ENCODE measurements at places on chromosomes 5 and 9. TPM values are rescaled to one million over a fixed set of nuclear protein-coding genes. Genes with fewer than 3 reads are reported as not detected.
A peak's percentile ranks its signal among the peaks of the same experiment; 100 is the strongest.

The RNF183 gene
- 0.43 TPM for total RNA-seq

DNA sequence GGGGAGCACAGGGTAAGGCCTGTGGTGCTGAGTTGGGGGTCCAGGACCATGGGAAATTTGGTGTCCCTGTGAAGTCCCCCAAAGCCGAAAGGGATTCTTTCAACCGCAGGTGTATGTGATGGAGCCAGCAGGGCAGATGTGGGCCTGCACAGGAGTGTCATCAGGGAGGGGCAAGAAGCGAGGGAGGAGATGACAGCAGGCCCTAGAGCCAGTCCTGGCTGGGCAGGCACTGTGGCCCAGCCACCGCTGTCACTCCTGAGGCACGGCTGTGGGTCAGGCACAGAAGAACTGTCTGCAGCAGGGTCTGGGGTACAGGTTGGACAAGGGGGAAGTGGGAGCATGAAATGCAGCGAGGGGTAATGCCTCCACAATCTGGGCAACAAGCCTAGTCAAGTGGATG, 4.8 kb downstream of the HK3 start:
- H3K27ac ChIP-seq = no peak overlapping the region
- no peaks in the 10 kb centered on the region for H3K36me3 ChIP-seq
- H3K4me3 ChIP-seq = no peak overlapping the region
- peaks cover 5% of the 10 kb centered on the region for H3K27me3 ChIP-seq
- no peaks in the 10 kb centered on the region for H3K4me1 ChIP-seq
- DNase-seq = no peak

GRCh38 chr9:101226161-101226560, 158.6 kb downstream of the BAAT start:
- H3K27ac ChIP-seq = no peak overlapping the region
- H3K4me1 ChIP-seq = no peaks in the 10 kb centered on the region
- no peaks in the 10 kb centered on the region for H3K36me3 ChIP-seq
- no peaks in the 10 kb centered on the region for H3K27me3 ChIP-seq

GRCh38 chr9:4365055-4365454, 65.2 kb upstream of the GLIS3 start:
- no peak for DNase-seq
- no peak overlapping the region for H3K4me3 ChIP-seq
- H3K27ac ChIP-seq = no peak overlapping the region
- no peaks in the 10 kb centered on the region for H3K36me3 ChIP-seq
- no peaks in the 10 kb centered on the region for H3K4me1 ChIP-seq
- no peaks in the 10 kb centered on the region for H3K27me3 ChIP-seq

GRCh38 chr5:173736374-173736773, 119.9 kb upstream of the BOD1 start:
- no peaks in the 10 kb centered on the region for H3K27me3 ChIP-seq
- H3K27ac ChIP-seq = peak overlapping the region; percentile 91
- H3K4me1 ChIP-seq = peaks cover 11% of the 10 kb centered on the region
- peak; percentile 71 for DNase-seq

DNA sequence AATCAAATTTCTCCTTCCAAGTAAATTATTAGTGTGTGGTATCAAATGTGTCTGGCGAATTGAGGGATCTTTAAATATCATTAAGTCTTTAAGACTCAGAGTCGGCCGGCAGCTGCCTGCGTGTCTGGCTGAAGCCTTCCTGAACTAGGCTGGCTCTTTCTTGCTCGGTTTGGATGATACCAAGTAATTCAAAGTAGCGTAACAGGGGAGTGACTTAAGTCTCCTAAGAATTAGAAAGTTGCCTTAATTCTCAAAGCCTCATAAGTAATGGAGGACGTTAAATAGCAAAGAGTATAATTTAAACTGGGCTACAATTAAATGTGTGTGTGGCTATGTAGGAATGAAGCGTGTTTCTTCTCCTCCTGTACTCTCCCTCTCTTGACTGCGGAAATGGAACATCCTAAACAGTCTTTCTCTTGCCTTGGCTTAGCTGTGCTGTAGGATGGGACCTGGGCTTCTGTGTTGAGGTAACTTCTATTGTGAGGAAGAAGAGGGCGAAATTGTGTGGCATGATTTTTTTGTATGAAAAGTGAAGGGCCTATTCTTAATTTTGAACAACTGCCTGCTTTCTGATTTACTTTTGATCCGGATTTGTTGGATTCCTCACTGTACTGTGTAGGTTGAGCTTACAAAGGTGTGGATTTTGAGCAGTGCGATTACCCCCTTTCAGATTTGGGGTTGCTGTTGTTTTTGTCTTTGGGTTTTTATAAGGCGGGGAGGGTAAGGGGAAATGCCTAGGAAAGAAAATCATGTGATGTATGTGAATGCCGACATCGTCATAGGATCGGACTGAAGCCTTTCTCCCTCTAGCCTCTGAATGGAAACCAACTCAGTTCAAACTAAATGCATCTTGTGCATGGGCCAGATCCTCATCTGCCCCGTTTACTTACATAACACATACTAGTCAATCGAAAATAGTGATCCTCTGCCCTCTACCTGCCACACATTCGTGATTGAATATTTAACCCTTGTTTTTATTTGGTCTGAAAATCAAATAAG, 29.9 kb downstream of the CPEB4 start:
- H3K4me3 ChIP-seq = peak overlapping the region; percentile 26
- no peaks in the 10 kb centered on the region for H3K27me3 ChIP-seq
- H3K36me3 ChIP-seq = no peaks in the 10 kb centered on the region
- H3K27ac ChIP-seq = peak overlapping the region; percentile 94
- DNase-seq = peak; percentile 78
- H3K4me1 ChIP-seq = peaks cover 19% of the 10 kb centered on the region

DNA sequence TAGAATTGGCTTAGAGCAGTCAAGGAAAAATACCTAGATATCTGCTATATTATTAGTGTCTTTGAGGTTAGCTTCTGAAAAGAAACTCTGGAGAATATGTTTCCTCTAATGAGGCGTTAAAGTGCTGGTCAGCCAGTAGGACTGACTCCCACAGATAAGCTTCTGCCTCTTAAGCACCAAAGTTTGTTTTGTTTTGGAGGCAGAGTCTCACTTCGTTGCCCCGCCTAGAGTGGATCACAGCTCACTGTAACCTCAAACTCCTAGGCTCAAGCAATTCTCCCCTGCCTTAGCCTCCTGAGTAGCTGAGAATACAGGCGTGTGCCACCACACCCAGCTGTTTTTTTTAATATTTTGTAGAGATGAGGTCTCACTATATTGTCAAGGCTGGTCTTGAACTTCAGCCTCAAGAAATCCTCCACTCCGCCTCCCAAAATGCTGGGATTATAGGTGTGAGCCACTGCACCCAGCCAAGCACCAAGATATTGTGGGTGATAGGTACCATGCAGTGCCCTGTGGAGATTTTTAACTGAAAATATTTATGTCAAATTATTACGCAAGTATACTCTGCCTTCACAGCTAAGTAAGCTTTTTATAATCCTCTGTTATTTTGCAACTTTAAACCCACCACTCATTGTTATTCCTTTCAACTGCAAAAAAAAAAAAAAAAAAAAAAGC, 24.7 kb upstream of the TMEM171 start:
- no peak for DNase-seq
- H3K27me3 ChIP-seq = no peaks in the 10 kb centered on the region
- no peaks in the 10 kb centered on the region for H3K36me3 ChIP-seq
- H3K4me3 ChIP-seq = no peak overlapping the region
- H3K4me1 ChIP-seq = no peaks in the 10 kb centered on the region

The SV2C gene
- under 0.01 TPM for total RNA-seq

The ECM2 gene
- 20.8 TPM for total RNA-seq

- H3K27ac ChIP-seq = no peak overlapping the region
- no peaks in the 10 kb centered on the region for H3K36me3 ChIP-seq
- H3K4me3 ChIP-seq = no peak overlapping the region
- H3K27me3 ChIP-seq = no peaks in the 10 kb centered on the region
- no peaks in the 10 kb centered on the region for H3K4me1 ChIP-seq
Observed at GRCh38 chr5:163473635-163474243, 13.3 kb downstream of the HMMR start.

- H3K36me3 ChIP-seq = no peaks in the 10 kb centered on the region
- no peak overlapping the region for H3K4me3 ChIP-seq
- peak overlapping the region; percentile 56 for H3K27ac ChIP-seq
- H3K27me3 ChIP-seq = no peaks in the 10 kb centered on the region
Observed at GRCh38 chr5:156411185-156411613, 84.2 kb downstream of the SGCD start.

The BRD9 gene
- 20.3 TPM for total RNA-seq

DNA sequence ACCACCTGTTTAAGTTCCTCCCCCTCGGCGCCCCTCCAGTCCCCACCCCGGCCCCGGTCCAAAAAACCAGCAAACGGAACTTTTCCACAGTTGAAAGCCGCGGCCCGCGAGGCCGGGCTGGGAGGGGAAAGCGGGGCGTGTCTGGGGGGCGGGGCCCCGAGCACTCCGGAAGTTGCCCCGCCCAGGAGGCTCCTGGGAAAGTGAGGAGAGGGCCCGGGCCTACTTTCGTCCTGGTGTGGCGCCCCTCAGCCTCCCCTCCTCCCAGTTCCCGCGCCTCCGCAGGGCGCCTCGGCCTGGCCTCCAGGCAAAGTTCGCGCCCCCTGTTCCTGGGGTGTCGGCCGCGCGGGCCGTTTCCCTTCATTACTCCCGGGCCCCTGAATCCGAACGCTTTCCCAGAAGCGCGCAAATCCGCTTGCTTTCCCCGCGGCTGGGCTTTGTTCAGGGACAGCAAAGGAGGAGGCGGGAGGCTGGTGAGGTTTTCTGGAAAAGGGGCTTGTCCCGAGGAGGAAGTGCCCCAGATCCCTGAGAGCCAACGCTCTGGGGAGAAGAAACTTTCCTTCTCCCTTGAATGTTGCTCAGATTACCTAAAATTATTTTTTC, 4.5 kb upstream of the DMRT3 start:
- H3K36me3 ChIP-seq = no peaks in the 10 kb centered on the region
- no peak overlapping the region for H3K27ac ChIP-seq
- H3K4me3 ChIP-seq = peak overlapping the region; percentile 18

DNA sequence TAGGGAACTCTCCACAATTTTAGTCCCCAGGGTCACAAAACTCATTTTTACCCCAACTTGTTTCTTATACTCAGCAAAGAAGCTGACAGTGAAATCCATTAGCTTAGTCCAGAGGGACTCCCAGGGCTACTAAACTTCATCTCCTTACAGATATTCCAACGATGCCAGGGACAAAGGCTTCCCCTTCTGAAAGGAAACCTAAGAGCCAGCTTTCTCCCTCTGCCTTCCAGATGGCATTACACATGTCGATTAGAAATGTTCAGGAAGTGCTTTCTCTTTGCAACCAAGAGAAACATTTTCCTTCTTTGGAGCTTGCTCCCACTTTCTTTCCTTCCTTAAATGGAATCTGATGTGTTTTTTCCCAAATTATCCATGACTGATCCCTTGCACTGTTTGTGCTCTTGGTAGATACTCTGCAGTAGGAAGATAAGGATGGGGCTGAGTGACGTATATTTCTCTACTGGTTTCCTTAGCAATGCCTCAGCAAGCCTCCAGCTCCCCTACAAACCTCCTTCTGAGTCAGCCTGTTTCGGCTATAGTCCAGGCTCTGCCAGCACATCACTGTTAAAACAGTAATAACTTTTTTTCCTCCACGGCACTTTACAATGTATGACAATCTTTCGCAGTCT, 43.0 kb upstream of the HTR4 start:
- H3K36me3 ChIP-seq = no peaks in the 10 kb centered on the region
- no peak overlapping the region for H3K4me3 ChIP-seq
- H3K27me3 ChIP-seq = no peaks in the 10 kb centered on the region
- peak; percentile 42 for DNase-seq

Data from hepatocyte (in vitro differentiated cells).